ENCODE measurements at places on chromosomes 12 and 14.

DNA sequence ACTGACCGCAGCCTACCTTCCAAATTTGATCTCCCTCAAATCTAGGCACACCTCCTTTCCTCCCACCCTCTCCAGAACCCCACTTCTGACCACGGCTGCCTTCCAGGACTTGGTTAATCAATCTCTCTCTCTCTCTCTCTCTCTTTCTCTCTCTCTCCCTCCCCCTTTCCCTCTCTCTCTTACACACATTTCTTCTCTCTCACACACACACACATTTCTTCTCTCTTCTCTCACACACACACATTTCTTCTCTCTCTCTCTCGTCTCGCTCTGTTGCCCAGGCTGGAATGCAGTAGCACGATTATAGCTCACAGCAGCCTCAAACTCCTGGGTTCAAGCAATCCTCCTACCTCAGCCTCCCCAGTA, 521 bp upstream of the GMFB start:
- DNase-seq, result no peak

GRCh38 chr14:29205658-29206057, 439.1 kb downstream of the FOXG1 start:
- DNase-seq, result no peak

GRCh38 chr14:73358187-73358586, 100.2 kb downstream of the NUMB start:
- DNase-seq, result no peak

DNA sequence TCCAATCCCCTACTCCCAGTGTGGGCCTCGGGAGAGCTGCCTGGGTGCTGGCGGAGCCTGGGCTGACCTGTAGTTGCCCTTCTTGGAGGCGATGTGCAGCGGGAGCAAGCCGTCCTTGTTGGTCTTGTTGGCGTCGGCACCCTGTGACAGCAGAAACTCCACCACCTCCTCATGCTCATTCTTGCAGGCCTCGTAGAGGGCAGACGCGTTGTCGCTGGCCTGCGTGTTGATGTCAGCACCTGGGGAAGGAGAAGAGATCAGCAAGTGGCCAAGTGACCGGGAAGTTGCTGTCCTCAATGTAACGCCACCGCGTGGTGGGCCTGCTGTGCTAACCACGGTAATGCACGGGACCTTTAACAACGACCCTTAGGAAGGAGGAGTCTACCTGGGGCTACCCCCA, 20.1 kb downstream of the FAM181A start:
- DNase-seq, result no peak

DNA sequence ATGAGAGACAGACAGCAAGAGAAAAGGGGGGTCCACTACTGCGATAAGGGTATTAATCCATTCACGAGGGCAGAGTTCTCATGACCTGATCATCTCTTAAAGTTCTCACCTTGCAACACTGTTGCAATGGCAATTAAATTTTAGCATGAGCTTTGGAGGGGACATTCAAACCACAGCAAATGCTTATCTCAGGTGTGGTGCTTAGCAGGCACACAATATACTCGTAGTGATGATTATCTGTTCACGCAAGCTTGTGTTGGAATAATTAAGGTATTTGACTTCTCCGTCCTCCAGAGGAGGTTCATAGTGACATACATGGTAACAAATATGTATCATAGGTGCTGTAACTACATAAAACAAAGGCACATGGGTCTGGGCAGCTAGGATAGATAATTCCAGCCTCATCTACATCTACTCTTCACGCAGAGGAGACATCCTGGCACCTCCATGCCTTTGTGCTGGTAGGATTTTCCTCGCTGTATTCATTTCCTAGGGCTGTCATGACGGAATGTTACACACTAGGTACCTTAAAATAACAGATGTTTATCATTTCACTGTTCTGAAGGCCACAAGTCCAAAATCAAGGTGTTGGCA, 221.2 kb downstream of the RBM19 start:
- no peak for DNase-seq

DNA sequence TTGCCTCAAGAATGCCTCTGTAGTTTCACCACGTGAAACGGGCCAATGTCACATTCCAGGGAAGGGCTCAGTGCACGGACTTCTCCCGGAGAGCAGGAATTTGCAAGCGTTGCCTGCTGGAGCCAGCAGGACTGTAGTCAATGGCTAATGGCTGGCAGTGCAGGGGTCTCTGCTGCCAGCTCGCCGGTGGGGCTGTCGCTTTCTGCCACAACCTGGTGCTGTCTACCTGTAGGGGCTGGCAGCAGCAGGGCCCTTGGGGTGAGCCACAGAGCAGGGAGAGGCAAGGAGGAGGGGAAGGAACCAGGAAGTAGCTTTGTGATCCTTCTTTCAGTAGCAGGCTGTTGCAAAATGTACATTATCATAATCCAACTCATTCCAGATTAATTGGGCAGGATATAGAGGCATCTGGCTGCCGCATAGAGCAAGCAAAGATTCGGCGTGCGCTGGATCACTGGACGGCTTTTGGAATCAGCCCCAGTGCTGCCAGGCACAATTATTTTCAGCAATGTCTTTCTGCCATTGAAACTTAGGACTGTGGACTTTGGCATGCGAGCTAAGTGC, 114.1 kb downstream of the PAPOLA start:
- DNase-seq, result no peak

GRCh38 chr14:105487449-105487985, 831 bp downstream of the CRIP1 start:
- no peak for DNase-seq

GRCh38 chr12:68231229-68231628, 5.6 kb upstream of the IL26 start:
- DNase-seq, result no peak

GRCh38 chr12:122389677-122390076, 32.8 kb downstream of the CLIP1 start:
- no peak for DNase-seq

DNA sequence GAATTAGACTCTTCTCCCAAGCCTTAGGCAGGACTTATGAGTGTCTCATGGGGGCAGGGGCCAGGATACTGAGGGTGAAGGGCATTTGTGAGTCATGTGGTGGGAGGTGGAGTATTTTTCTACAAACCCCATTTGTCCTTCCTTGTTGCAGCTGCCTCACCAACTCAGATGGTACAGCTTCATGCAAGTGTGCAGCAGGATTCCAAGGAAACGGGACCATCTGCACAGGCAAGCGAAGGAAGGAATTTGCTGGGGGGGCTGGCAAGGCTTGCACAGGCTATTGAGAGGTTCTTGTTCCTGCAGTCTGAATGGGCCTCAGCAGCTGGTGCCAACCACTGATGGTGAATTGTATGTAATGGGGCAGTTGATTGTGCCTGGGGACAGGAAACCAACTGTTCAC, 125.1 kb downstream of the STAB2 start:
- DNase-seq, result no peak
